ENCODE measurements at places on chromosomes 5 and 9. TPM values are rescaled to one million over a fixed set of nuclear protein-coding genes. Genes with fewer than 3 reads are reported as not detected.

DNA sequence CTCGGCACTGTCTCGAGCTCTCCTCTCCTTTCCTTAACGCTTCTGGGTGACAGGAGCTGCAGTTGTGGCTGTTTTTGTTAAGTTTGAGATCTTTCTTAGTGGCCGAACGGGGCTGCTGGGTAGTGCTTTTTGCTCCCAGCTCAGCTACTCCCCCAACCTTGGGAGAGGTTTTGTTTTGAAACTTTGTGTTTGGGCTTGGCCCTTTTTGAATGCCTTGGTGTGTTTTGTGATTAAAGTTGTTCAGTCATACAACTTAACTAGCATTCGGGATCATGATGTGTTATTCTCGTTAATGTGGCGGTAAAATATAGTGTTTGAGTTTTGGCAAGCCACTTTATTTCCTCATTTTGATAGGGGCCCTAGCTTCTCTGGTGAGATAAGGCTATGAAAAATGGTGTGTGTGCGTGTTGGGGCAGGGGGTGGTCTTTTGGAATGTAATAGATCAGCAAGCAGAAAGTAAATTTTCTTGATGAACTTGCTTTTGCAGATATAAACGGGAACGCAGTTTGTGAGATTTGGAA, 1.1 kb downstream of the KDM3B start:
- H3K4me3 ChIP-seq = peak overlapping the region; percentile 99
- no peak for DNase-seq
- H3K4me1 ChIP-seq = peaks cover 46% of the 10 kb centered on the region
- H3K27ac ChIP-seq = peak overlapping the region; percentile 93

- H3K4me3 ChIP-seq = no peak overlapping the region
- H3K27ac ChIP-seq = no peak overlapping the region
- DNase-seq = no peak
- H3K4me1 ChIP-seq = peaks cover 16% of the 10 kb centered on the region
- peaks cover 2% of the 10 kb centered on the region for H3K27me3 ChIP-seq
- H3K36me3 ChIP-seq = no peaks in the 10 kb centered on the region
Measured at GRCh38 chr5:67000794-67001475, 195.7 kb downstream of the CD180 start.

DNA sequence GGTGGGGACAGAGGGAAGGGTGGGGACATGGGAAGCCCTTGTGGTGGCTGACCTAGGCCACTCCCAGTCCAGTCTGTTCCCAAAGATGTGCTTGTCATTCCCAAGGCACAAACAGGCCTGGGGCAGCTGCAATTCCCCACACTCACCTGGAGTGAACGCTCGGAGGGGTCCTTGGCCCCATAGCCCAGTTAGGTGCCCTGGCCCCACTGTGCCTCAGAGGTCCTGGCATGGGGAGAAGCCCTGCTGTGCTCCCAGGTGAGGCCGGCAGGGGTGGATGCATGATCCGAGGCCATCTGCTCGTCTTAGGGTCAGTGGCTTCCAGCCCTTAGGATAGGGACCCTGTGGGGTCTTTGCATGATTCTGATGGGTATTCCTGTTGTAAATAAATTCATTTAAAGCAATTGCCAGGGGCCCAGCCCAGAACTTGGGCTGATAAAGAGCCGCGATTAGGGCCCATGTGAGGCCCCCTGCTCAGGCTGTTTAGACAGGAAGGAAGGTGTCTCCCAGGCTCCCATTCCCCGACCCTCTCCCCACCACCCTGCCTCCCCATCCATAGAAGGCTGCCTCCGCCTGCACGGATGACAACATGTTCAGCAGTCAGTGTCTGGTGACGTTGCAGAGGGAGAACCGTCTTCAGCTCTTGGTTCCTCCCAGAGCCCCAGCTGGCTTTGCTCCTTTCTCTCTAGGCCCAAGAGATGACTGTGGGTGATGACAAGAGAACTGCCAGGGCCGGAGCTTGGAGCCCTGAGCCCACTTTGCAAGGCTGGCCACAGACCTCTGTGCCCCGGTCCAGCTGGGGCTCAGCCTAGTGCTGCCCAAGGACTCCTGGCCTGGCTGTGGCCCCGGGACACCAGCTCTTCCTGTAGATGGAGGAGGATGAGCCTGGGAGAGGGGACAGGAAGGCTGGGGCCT, 28.4 kb upstream of the IRX4 start:
- no peak overlapping the region for H3K27ac ChIP-seq
- no peaks in the 10 kb centered on the region for H3K27me3 ChIP-seq

- no peak overlapping the region for H3K27ac ChIP-seq
- no peak for DNase-seq
- no peaks in the 10 kb centered on the region for H3K27me3 ChIP-seq
- no peaks in the 10 kb centered on the region for H3K4me1 ChIP-seq
- no peaks in the 10 kb centered on the region for H3K36me3 ChIP-seq
- no peak overlapping the region for H3K4me3 ChIP-seq
Measured at GRCh38 chr5:1217596-1218206, 7.5 kb upstream of the SLC6A18 start.

DNA sequence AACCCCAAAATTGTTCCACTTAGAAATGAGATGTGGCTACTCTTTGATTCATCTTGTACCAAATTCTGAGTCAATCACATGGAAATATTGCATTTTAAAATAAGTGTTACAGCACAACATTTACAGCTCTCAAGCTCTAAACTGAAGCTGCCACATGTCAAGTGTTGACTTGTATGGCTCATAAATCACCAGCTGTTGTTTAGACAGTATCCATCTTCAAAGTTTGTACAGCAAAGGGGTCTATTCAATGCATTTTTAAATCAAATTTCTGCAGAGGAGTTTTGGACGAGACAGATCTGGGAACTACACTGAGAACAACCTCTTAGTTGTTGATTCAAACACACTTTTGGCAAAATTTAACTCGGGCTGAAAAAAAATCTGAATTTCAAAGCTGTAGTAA, 31.4 kb downstream of the CHSY3 start:
- H3K4me3 ChIP-seq = no peak overlapping the region
- DNase-seq = no peak

DNA sequence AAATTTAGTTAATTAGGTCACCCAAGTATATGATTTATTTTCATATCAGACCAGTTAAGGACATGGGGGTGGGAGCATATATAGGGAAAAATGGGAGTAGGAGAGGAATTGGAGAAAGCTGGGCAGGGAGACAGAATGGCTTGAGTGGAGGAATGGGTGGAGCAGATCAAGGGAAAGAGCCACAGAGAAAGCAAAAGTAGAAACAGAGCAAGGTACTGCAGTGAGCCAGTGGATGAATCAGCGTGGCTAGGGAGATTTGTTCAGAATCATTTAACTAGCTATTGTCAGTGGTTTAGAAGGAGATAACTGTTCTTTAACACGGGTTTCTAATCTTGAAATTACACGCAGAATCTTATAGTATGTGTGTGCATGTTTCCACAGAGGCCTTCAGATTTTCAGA, 37.4 kb downstream of the SNX24 start:
- no peak overlapping the region for H3K4me3 ChIP-seq
- no peak overlapping the region for H3K27ac ChIP-seq
- DNase-seq = no peak

- H3K27ac ChIP-seq = no peak overlapping the region
- no peak overlapping the region for H3K4me3 ChIP-seq
- DNase-seq = no peak
- H3K36me3 ChIP-seq = no peaks in the 10 kb centered on the region
- H3K27me3 ChIP-seq = no peaks in the 10 kb centered on the region
Measured at GRCh38 chr5:35117967-35118366, 70.2 kb upstream of the AGXT2 start.

DNA sequence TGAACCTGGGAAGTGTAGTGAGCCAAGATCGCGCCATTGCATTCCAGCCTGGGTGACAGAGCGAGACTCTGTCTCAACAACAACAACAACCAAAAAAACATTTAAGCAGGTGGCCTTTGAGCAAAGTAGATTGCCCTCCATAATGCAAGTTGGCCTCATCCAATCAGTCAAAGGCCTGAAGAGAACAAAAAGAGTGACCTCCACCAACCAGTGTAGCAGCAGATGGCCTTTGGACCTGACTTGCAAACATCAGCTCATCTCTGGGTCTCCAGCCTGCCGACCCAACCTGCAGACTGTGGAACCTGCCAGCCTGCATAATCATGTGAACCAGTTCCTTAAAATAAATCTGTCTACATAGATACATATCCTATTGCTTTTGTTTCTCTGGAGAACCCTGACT, 7.5 kb downstream of the FRRS1L start:
- no peaks in the 10 kb centered on the region for H3K4me1 ChIP-seq
- H3K36me3 ChIP-seq = no peaks in the 10 kb centered on the region
- H3K4me3 ChIP-seq = no peak overlapping the region
- H3K27ac ChIP-seq = no peak overlapping the region

- H3K27me3 ChIP-seq = peaks cover 2% of the 10 kb centered on the region
- peaks cover 15% of the 10 kb centered on the region for H3K4me1 ChIP-seq
- DNase-seq = no peak
- no peaks in the 10 kb centered on the region for H3K36me3 ChIP-seq
Measured at GRCh38 chr5:106451998-106452397, 1218.7 kb downstream of the EFNA5 start.

- no peak overlapping the region for H3K4me3 ChIP-seq
- no peak for DNase-seq
- no peaks in the 10 kb centered on the region for H3K27me3 ChIP-seq
- H3K36me3 ChIP-seq = no peaks in the 10 kb centered on the region
- H3K27ac ChIP-seq = no peak overlapping the region
Measured at GRCh38 chr9:73234008-73234360, 82.3 kb downstream of the ANXA1 start.

DNA sequence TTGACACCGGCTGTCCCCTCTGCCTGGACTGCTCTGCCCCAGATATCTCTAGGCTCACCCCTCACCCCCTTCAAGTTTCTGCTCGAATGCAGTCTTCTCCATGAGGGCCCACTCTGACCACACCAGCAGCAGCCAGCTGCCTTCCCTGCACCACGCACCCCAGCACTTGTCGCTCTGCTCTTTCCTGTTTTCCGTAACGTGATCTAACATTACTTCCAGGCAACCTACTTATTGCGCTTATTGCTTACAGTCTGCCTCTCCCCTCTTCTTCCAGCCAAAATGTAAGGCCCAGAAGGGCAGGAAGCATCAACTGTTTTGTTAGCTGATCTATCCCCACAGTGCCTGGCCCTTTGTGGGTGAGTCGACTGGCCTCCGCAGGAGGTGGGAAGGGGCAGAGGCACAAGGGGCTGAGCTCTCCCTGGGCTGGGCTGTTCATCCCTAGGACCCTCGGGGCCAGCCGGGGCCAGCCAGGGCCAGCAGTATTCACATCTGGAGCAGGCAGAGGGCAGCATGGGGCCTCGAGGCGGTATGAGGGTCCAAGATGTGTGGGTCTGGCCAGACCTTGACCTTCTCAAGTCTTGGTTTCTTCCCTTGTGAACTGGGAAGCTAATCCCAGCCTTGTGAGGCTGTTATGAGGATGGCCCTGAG, 11.6 kb upstream of the DBN1 start:
- no peak for DNase-seq
- no peak overlapping the region for H3K4me3 ChIP-seq
- H3K36me3 ChIP-seq = no peaks in the 10 kb centered on the region
- peaks cover 6% of the 10 kb centered on the region for H3K27me3 ChIP-seq

- H3K4me1 ChIP-seq = no peaks in the 10 kb centered on the region
- H3K4me3 ChIP-seq = no peak overlapping the region
- peaks cover 3% of the 10 kb centered on the region for H3K27me3 ChIP-seq
- no peak for DNase-seq
- no peak overlapping the region for H3K27ac ChIP-seq
Measured at GRCh38 chr5:116613445-116613844, 38.8 kb upstream of the SEMA6A start.

- H3K4me1 ChIP-seq = peaks cover 57% of the 10 kb centered on the region
- H3K27me3 ChIP-seq = no peaks in the 10 kb centered on the region
- peaks cover 10% of the 10 kb centered on the region for H3K36me3 ChIP-seq
- H3K4me3 ChIP-seq = no peak overlapping the region
- no peak for DNase-seq
Measured at GRCh38 chr5:113024076-113024697, 47.6 kb downstream of the DCP2 start.

GRCh38 chr9:132589148-132590036, 7.0 kb downstream of the BARHL1 start:
- no peak for DNase-seq
- no peaks in the 10 kb centered on the region for H3K4me1 ChIP-seq
- no peak overlapping the region for H3K27ac ChIP-seq

DNA sequence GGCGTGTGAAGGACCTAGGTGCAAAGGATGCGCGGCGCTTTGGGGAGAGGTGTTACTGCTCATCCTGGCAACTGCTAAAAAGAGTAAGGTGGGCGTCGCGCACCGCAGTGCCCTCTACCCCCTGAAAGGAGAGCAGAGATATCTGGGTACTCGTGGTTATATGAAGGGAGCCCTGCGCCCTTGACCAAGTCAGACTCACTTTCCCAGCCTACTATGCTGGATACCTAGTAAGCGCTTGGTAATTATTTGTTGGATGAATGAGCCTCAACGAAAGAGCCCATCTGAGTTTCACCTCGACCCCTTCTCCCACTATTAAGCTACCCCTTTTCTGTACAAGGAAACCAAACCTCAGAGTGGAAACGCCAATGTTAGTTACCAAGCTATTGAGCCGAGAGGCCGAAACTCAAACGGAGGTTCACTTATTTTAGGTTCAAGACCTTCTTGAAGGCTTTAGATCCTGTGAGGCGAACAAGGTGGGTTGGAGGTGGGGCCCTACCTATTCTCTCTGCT, 8.0 kb downstream of the LHX6 start:
- H3K36me3 ChIP-seq = no peaks in the 10 kb centered on the region
- DNase-seq = no peak
- H3K27me3 ChIP-seq = peaks cover 33% of the 10 kb centered on the region

- peaks cover 1% of the 10 kb centered on the region for H3K27me3 ChIP-seq
- H3K4me1 ChIP-seq = peaks cover 5% of the 10 kb centered on the region
- no peaks in the 10 kb centered on the region for H3K36me3 ChIP-seq
- DNase-seq = no peak
- H3K27ac ChIP-seq = no peak overlapping the region
- H3K4me3 ChIP-seq = no peak overlapping the region
Measured at GRCh38 chr5:68353605-68354004, 138.0 kb downstream of the PIK3R1 start.

- no peaks in the 10 kb centered on the region for H3K27me3 ChIP-seq
- H3K27ac ChIP-seq = no peak overlapping the region
- no peak for DNase-seq
Measured at GRCh38 chr5:4941957-4942830, 197.9 kb upstream of the ADAMTS16 start.

GRCh38 chr5:17443333-17444130, 54.5 kb upstream of the TAF11L2 start:
- no peak overlapping the region for H3K27ac ChIP-seq
- H3K4me3 ChIP-seq = no peak overlapping the region
- no peak for DNase-seq
- H3K27me3 ChIP-seq = no peaks in the 10 kb centered on the region
- H3K36me3 ChIP-seq = no peaks in the 10 kb centered on the region

Gene CCIN
- not detected for polyA plus RNA-seq

Gene RNF224
- not detected for polyA plus RNA-seq

Gene FOXD4L3
- not detected for polyA plus RNA-seq

Gene SOWAHA
- polyA plus RNA-seq = not detected

Gene DNAH5
- not detected for polyA plus RNA-seq

Gene PSMB7
- 186 TPM for polyA plus RNA-seq

Gene CARD6
- 4.5 TPM for polyA plus RNA-seq

Gene GABRA1
- not detected for polyA plus RNA-seq

Gene SCGB3A2
- polyA plus RNA-seq = not detected
